ENCODE measurements at places on chromosomes 13 and 19.
A peak's percentile ranks its signal among the peaks of the same experiment; 100 is the strongest.

DNA sequence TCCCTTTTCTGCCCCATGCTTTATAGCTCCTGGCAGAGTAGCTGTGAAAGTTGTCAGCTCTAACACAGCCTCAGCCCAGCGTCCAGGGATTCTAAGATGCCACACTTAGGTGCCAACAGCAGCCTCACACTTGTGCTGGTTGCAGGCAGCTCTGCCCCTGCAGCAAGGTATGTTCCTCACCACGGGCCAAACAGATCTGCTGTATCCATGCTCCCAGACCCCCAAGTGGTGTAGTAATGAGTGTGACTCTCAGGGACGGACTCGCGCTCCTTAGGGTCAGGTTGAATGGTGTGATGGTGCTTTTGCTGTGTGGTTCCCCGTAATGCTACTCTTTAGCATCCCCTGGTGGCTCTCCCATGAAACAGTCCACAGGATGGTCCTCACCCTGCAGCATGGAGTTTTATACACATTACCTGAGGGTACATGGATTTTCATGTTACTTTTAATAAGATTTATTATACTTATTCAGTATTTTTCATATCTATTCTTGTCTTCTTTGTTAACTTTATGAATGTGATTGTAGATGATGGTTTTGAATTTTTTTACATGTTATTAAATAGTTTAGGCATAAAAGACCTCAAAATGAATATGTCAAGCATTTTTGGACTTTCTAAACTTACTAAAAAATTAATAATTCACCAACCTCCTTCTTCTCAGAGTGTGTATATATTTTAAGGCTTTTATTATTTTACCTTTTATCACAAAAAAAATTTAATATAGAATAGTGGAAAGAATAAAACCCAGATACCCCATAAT lies 232.5 kb downstream of the SLC7A1 start:
- peak; percentile 84 for DNase-seq

DNA sequence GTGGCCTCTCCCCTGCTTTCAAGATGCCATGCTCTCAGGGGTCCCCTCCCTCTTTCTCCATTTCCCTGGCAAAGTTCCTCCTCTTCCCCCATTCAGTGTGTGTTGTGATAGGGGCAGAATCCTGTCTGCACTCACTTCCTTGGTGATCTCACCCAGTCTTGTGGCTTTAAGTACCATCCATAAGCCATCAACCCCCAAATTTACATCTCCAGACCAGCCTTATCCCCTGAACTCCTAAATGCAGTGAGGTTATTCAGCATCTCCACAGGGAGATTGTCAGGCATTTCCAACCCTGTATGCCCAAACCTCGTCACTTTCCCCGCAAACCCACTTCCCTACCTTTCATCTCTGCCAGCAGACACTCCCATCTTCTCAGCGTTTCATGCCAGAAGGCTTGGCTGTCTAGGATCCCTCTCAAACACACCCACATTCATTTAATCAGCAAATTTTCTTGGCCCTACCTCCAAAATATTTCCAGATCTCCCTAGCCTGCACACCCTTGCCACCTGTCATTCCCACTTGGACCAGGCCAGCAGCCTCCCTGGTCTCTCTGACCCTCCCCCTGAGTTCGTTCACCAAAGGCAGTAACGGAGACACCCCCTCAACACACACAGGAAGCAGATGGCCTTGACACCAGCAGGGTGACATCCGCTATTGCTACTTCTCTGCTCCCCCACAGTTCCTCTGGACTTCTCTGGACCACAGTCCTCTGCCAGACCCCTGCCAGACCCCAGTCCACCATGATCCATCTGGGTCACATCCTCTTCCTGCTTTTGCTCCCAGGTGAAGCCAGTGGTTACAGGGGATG lies at the start of gene HCST:
Gene HCST (plus strand): TSS at position 676 of the 808 bp plus-strand sequence. CDS start 65 bp downstream, at position 741.
- DNase-seq = peak; percentile 69

DNA sequence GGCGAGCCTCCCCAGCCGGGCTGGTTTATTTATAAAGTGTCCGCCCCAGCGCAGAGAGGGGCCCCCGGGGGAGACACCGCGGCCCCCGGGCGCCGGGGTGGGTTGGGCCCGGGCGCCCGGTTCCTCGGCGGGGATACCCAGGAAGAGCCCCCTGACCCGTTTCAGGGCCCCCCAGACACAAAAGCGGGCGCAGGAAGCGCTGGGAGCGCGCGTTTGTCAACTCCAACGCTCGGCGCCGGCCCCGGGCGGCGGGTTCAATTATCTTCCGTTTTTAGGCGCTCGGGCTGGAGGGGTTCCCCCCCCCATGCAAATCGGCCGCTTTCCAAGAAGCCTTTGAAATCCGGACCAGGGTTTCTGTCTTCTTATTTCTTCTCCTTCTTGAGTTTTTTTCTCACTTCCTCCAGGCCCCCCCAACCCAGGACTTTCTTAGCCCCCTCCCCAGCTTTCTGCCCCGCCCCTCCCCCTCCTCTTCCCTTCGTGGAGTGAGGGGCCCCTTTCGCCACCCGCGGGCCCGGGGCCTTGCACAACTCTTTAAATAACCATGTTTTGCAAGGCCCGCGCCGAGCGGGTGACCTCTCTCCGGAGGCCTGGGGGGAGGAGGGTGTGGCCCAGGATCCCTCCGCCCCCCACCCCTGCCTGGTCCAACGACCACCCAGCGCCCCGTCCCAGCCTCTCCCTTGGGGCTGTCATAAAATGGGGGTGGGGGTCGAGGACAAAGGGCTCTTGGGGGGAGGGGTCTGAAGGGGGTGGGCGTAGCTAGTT lies 935 bp downstream of the ARID3A start:
- DNase-seq = peak; percentile 61

DNA sequence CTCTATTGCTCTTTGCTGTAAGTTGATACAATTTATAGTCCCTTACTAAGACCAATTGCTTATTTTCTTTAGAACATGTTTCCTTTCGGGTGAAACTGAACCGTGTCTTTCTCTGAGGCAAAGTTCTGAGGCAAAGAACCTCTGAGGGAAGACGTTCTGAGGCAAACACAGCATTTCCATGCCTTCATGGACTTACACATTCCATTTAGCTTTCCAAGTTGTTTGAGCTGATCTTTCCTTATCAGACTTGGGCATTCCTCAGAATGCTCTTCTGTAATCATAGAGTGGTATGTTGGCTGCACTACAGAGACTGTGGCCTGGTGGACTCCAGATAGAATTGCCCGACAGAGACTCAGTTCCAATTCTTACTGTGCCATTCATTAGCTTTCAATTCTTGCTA lies 579.1 kb downstream of the KCTD12 start:
- no peak for DNase-seq

DNA sequence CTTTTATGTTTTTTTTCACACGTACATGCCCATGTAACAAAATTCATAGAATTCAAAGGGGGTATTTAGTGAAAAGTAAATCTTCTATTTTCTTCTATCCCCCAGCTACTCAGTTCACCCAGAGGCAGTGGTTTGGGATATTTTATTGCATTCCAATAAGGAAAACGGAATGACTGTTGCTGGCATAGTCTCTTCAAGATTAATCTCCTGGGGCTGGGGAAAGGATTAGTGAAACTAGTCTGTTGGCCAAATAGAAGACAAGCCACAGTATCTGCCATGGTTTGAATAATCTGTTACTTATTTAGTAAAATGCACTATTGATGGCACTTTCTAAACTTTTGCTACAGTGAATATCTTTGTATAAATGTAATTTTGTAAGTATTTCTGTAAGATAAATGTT lies 122.0 kb downstream of the NDFIP2 start:
- no peak for DNase-seq

DNA sequence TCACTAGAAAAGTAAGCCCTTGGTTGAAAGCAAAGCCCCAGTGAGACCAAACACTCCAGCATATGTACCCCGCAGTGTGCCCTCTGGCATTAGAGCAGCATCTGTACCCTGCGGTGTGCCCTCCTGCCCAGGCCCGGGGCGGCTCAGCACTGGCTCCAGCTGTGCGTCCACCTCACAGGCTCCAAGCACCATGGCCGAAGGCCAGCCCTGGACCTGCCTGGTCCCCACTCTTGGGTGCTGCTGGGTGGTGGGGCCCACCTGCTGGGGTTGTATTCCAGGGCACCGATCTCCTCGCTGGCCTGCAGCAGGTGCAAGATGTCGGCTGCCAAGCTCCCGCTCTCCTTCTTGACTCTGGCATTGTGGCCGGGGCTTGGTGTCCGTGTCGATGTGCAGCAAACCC lies 230.2 kb downstream of the TUBA3C start:
- peak; percentile 5 for DNase-seq

GRCh38 chr13:23615395-23616081 lies 45.3 kb downstream of the TNFRSF19 start:
- DNase-seq = no peak

GRCh38 chr13:63206461-63206860 lies 1790.8 kb upstream of the PCDH20 start:
- DNase-seq = no peak

DNA sequence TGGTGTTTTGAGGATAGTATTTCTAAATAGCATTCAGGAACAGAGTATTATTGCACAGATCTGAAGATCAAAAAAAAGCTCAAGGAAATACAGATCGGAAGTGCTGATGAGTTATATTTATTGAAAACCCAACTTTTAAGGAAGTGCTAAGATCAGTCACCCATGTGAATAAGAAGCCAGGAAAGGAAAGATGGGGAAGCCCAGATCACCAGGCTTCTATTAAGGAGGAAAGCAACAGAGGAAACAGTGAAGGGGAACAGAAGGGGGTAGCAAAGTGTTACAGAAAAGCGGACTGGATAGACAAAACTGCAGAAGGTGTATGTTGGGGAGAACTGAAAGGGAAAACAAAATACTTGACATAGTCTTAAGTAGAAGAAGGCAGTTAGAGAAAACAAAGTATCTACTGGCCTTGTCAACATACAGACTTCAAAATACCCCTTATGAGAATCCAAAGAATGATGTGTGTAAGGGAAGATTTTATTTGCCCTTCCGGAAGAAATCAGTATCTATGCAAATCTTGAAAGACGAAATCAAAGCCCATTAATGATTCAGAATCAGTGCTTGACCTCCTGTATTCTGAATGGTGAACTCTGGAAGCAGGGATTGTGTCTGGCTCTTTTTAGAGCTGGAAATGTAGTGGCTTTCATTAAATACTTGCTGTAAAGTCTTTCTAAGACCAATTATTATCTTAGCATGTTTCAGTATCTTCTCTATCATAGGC lies 12.1 kb downstream of the UFM1 start:
- DNase-seq = no peak

All from AG20443 (cell line).